DND-41 (cell line): ENCODE measurements at places on chromosomes 4 and X.

DNA sequence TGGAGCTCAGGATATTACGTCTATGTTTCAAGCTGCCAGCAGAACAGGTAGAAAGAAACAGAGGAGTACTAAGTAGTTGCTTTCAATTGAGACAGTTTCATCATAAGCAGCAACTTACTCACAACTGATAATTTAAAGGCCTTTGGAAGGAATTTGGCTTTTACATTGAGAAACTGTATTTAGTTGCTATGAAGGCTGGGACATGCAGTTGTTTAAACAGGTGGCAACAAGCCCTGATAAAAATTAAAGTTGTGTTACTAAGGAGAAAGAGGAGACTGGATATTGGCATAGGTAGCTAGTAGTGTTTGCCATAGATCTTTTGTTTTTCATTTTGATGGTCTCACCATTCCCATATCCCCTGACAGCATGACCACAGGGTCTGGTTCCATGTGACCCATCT lies 18.4 kb downstream of the MID1IP1 start:
- no peak for DNase-seq

- no peak for DNase-seq
These were observed 140.3 kb downstream of the PJA1 start for GRCh38 chrX:69024931-69025330.

DNA sequence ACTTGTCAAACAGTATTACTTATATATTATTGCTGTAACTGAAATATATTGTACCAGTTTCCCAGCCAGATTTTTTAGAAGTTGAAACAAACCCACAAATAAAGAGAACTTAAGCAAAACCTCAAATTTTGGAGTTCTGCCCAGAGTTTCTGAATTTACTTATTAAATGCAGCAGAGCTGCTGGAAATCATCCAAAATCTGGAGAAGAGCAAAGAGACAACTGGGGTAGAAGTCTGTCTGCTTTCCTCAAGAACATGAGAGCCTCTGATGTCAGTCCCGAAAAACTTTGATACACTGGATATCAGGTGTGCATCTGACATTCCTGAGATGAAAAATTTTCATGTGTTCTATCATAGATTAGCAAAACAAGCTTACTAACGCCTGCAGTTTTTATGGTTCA lies 325.9 kb downstream of the NR3C2 start:
- DNase-seq, result no peak

- DNase-seq, result no peak
These were observed 460.7 kb upstream of the SMIM31 start for GRCh38 chr4:164293203-164293602.

DNA sequence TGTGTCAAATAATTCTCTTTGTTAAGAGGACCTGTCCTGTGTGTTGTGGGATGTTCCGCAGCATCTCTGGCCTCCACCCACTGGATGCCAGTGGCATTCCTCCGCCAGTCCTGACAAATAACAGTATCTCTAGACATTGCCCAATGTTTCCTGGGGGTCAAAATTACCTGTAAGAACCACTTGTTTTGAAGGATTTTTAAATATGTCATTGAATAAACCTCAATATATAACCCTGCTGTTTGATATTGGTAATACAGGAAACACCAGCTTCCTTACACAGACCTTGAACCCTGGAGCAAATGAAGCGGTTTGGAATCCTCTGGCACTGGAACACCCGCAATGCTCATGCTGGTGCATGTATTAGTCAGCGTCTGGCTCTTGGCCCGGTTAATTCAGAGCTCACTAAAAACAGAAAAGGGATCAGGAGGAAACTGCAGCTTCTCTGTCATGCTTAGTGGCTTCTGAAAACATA lies 101.3 kb downstream of the TBL1X start:
- peak; percentile 8 for DNase-seq

DNA sequence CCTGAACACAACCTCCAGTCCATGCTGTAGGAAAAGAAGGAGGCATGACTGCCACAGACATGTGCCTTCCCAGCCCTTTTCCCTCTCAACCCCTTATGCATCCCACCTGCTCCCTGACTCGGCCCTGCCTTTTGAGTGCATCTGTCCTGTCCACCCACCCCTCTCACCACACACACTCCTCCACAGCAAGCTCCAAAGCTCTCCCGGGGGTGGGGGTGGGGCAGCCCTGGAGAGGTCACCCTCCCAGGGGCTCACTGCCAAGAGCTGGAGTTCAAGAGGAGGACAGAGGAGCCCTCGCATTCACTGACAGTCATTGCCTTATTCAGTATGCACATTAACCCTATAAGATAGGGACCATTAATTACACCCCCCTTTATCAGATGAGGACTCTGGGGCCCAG lies 46.6 kb upstream of the MAMLD1 start:
- no peak for DNase-seq

DNA sequence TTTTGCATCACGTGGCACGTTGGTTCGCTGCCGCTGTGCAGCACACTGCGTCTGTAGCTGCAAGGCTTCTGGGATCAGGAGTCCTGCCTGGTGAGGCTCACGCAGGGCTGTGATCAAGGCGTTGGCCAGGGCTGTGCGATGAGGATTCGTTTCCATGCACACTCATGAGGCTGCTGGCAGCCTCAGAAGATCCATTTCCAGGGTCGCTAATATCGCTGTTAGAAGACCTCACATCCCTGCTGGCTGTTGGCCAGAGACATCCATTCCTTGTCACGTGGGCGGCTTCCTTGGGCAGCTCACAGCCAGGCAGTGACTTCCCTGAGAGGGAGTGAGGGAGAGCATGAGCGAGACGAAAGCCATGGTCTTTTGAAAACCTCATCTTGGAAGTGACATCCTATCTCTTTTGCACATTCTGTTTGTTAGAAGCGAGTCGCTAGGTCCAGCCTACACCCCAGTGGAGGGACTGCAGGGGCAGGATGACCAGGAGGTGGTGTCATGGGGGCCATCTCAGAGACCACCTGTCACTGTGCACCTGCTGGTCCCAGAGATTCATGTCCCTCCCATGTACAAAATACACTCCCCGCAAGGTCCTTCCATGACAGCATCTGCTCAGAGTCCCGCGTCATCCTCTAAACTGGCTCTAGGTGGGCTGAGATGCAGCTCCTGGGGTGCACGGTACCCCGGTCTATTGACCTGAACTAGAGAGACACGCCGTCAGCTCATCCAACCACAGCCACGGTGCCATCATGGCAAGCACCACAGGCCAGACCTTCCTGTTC lies 12.2 kb downstream of the RGS12 start:
- DNase-seq, result no peak

- no peak for DNase-seq
These were observed 25.1 kb upstream of the PRKX start for GRCh38 chrX:3738509-3738908.

DNA sequence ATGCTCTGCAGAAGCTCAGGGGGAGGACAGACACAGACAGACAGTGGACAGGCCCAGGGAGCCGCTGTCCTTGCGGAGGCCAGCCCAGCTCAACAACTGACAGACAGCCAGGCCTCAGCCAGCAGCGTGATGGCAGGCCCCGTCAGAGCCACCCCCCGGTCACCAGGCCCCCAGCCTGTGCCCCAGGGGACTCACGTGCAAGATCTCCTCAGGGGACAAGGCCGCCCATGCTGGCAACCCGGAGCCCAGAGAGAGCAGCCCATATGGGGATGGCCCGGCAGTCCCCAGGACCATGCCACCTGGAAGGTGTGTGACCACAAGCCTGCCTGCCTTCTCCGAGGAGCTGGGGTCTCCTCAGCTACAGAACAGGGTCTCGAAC lies 28.0 kb upstream of the MXD4 start:
- DNase-seq, result no peak

GRCh38 chr4:109611045-109611646 lies 51.1 kb downstream of the MCUB start:
- no peak for DNase-seq

DNA sequence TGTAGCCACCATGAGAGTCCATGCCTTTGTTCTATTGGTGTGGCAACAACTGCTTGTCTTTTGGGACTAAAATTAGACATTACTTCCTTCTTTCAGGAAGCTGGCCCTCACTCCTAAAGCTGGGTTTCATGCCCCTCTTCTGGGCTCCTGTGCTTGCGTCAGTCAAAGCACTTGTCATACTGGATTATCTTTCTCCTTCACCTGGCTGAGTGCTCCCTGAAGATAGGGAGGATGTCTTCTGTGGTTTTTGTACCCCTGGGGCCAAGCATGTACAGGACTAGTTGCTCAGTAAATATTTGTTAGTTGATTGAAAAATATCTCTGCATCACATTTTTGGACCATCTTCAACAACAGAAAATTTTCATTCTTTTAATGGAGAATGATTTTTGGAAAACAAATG lies 26.1 kb upstream of the LONRF3 start:
- no peak for DNase-seq

- DNase-seq, result no peak
These were observed 27.0 kb downstream of the SLC10A6 start for GRCh38 chr4:86822136-86822535.

DNA sequence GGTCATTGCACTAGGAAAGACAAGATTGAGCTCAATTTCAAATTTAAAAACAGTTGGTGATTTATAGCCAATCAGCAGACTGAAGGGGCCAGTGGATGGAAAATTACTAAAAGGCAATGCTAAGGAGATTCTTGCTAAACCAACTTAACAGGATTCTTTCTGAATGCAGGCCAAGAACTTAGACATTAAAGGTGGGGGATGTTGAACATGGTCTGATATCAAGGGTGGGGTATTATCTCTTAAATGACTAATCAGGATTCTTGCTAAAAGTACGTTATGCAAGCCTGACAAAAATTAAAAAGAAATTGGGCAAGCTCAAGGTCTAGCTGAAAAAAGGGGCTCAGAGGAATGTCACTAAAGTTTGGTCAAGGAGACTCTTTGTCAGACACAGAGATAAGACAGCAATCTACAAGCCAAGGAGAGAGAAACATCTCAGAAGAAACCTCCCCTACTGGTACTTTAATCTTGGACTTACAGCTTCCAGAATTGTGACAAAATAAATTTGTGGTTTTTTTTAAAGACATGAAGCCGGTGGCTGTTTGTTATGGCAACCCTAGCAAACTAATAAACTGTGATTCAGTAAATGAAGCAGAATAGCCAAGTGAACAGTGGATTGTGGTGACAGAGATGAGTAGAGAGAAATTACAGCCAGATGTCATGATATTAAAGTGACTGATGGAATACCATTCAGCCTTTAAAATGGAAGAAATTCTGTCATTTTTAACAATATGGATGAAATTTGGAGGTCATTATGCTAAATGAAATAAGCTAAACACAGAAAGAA lies 120.3 kb upstream of the KLHL4 start:
- no peak for DNase-seq

- DNase-seq, result no peak
These were observed 78.9 kb upstream of the BMPR1B start for GRCh38 chr4:94678896-94679295.

GRCh38 chr4:23360718-23361117 lies 529.1 kb downstream of the PPARGC1A start:
- DNase-seq, result no peak

DNA sequence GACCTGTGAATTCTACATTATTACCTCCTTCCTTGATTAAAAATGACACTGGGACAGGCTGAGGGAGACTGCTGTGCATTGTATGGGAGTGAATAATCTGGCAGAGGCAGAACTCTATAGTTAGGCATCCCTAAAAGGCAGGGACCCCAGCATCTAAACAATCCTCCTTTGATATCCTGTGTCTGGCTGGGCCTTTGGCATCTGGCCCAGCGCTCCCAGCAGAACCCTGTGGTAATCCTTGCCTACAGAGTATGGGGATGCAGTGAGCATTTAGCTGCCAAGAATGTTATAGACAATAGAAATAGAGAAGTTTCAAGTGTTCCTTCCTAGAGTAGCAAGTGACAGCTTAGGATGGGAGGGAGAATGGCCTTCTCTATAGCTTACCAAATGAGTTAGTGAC lies 38.5 kb downstream of the ZCCHC12 start:
- DNase-seq, result no peak

DNA sequence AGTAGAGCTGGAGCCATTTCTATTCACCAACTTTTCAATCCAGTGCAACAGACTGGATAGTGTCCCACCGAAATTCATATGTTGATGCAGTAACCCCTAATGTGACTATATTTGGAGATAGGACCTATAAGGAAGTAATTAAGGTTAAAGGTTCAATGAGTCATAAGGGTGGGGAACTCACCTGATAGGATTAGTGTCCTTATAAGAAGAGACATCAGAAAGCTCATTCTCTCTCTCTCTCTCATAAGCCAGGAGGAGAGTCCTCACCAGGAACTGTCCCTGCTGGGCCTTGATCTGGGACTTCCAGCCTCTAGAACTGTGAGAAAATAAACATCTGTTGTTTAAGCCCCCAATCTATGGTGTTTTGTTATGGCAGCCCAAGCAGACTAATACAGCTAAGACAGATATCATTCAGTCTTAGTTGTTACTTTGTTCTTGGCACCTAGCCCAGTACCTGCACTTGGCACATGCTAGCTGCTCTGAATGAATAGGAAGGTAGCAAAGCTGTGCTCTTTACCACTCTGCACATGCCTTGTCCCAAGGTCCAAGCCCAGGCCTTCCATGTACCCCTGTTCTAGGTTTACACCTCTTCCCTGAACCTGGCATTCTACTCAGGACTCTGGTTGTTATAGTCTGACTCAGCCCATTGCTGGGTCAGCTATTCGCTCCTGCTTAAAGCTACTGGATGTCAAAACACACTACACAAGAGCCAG lies 19.2 kb upstream of the BRS3 start:
- DNase-seq, result no peak

- DNase-seq, result no peak
These were observed 123.1 kb upstream of the BOD1L1 start for GRCh38 chr4:13750594-13750993.

GRCh38 chrX:12223650-12224049 lies 85.4 kb downstream of the FRMPD4 start:
- DNase-seq, result no peak

GRCh38 chr4:155952501-155952901 lies 1.2 kb downstream of the CTSO start:
- DNase-seq, result no peak

- DNase-seq, result no peak
These were observed 13.2 kb upstream of the SOD3 start for GRCh38 chr4:24781999-24782745.

DNA sequence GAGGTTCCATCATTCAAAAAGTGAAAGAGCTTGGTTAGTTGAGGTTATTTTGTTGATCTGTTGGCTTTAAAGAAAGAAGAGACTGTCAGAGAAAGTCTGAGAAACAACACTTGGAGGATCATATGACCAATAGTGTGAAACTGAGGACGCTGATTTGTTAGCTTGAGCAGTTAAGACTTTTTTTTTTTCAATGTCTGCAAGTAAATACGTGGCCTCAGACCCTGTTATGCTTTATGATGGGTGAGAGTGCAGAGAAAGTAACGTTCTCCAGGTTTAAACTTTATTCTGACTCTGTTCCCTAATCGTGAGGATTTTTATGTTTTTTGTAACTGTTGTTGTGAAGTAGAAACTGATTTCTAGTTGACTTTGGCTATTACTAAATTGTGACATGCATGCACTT lies 45.9 kb downstream of the GAB1 start:
- no peak for DNase-seq

DNA sequence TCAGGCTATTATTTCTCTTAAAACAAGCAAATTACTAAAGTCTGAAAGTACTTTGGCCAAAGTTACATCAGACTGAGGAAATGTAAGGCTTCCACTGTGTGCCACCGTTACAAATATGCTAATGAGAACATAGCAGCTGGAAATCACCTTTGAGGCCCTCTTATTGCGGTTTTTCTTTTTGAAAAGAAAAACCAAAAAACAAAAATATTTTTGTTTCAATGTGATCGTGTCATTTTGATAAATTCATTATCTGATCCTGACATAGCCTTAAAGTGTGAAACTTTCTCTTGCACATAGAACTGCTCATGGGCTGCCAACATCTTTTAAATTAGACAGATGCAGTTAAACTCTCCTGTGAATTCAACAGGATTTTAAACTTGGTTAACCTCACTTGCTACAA lies 2.8 kb upstream of the TIFA start:
- DNase-seq, result peak; percentile 32
